ENCODE measurements at places on chromosomes 7 and 10.

GRCh38 chr10:5632446-5632845 lies 33.9 kb downstream of the ASB13 start:
- no peak for DNase-seq

DNA sequence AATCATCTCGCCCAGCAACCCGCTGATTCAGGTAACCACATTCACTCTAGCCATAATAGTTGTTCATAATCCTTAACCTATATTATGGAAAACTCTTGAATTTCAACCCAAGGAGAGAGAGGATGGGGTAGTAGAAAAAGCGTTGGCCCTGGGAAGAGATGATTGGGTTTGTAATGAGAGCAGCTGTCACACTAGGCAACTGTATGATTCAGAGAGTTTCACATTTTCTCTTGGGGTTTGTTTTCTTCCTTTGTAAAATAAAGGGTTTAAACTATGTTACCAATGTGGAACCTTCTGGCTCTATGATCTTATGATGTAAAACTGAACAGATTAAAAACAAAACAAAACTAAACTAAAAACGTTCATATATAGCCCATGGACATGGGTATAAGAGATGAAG lies 705.2 kb upstream of the IGFBP3 start:
- no peak for DNase-seq

GRCh38 chr10:93481637-93482144 lies 443 bp downstream of the MYOF start:
- no peak for DNase-seq

DNA sequence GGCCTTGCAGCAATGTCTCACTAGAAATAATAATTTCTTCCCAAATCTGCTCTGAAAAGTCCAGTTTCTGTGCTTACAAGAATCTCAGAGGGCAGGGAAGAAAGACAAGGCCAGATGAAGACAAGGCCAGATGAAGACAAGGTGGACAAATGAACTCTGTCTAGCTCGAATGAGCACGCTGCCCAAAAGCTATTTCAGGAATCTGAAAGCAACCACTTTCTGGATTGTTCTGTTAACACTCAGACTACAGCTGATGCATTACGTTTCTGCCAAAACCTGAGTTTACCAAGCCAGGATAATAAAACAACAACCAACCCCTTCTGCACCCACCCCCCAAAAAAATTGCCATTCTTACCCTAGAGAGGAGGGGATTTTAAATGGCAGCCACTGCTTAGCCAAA lies 1073.6 kb downstream of the SORCS3 start:
- DNase-seq = no peak

DNA sequence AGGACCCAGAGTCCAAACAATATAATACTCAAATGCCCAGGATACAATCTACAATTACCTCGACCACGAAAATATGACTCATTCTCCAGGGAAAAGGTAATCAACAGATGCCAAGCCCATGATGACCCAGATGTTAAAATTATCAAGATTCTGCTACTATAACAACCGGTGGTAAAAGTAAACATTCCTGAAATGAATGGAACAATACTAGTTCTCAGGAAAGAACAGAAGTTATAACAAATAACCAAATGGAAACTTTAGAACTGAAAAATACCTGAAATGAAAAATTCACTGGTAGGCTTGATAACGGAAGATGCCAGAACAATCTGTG lies 34.1 kb upstream of the GUSB start:
- no peak for DNase-seq

GRCh38 chr7:31061185-31061584 lies 9.1 kb downstream of the ADCYAP1R1 start:
- DNase-seq = no peak

GRCh38 chr10:62817766-62818425 lies 1.7 kb upstream of the EGR2 start:
- DNase-seq = peak; percentile 32

- DNase-seq = no peak
Observed at GRCh38 chr10:30215141-30215540, 133.9 kb downstream of the MTPAP start.

- DNase-seq = no peak
Observed at GRCh38 chr10:17684537-17684936, 40.6 kb downstream of the STAM start.

DNA sequence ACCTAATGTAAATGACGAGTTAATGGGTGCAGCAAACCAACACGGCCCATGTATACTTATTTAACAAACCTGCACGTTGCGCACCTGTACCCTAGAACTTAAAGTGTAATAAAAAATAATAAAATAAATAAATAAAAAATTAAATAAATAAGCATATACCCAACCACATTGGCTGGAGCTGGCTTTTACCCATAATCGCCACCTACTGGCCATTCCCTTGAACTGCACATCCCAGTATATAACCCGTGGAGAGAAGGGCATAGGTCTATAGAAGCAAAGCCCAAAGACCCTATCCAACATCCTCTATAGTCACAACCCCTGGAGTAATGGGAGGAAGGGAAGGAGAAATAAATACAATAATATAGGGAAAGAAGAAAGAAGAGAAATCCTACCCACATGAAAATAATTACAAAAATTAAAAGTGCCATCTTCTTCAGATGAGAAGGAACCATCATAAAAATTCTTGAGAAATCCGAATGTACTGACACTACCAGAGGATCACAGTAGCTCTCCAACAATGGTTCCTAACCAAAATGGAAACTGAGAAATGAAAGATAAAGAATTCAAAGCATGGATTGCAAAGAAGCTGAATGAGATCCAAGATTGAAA lies 65.6 kb downstream of the TWIST1 start:
- no peak for DNase-seq

- DNase-seq = no peak
Observed at GRCh38 chr10:43210556-43210955, 56.3 kb downstream of the RASGEF1A start.

- DNase-seq = no peak
Observed at GRCh38 chr10:47176206-47176902, 123.6 kb upstream of the GDF10 start.

DNA sequence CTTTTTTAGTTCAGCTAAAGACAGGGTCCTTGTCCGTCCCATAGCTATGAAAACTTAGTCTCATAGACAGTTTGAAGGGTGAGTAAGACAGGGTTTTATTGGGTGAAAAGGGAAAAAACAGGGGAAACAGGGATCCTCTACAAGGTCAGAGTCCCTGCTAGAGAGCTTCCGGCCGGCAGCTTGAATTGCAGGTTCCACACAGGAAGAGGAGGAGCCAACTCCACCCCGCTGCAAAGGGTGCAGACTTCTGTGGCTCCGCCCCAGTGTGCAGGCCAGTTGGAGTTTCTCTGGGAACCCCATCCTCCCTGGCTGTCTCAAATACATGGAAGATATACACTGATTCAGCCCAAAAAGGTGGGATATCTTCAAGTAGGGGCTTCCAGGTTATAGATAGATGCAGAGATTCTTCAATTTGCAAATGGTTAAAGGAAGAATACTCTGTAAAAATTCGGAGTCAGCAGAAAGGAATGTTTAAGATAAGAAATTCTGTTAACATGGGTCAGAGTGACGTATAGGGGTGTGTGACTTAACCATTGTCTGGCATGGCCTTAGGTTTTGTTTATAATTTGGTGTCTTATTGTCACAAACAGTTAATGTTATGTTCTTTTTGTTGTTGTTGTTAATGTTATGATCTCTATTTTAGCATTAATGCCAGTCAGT lies 34.6 kb upstream of the HECW1 start:
- no peak for DNase-seq

GRCh38 chr10:85611093-85611740 lies 755.4 kb downstream of the GRID1 start:
- DNase-seq = no peak

- DNase-seq = no peak
Observed at GRCh38 chr7:11858026-11858425, 26.0 kb upstream of the THSD7A start.

- DNase-seq = no peak
Observed at GRCh38 chr10:13346283-13347042, 1.6 kb downstream of the SEPHS1 start.

- no peak for DNase-seq
Observed at GRCh38 chr7:151735851-151736402, 141.0 kb downstream of the PRKAG2 start.

GRCh38 chr10:130038611-130039109 lies 72.0 kb downstream of the C10orf143 start:
- DNase-seq = no peak

- DNase-seq = no peak
Observed at GRCh38 chr7:48286836-48287235, 115.6 kb downstream of the ABCA13 start.

- DNase-seq = no peak
Observed at GRCh38 chr7:392822-393221, 102.9 kb downstream of the FOXL3 start.

GRCh38 chr10:77622889-77623291 lies 14.7 kb downstream of the KCNMA1 start:
- DNase-seq = no peak

DNA sequence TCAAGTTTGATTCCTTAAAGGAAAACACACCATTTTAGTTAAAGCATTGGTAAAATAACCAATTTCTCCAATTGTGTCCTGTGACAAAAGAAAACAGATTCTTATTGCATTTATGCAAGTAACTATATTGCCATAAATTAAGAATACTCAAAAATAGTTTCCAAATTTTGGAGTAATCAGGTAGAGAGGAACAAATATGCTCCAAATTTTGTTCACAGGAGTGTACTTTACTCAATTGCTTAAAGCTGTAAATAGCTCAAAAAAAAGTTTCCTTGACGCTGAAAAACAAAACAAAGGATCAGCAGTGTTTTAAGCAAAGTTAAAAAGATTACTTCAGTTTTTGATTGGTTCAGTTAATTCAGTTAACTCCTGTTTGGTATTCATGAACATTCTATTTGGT lies 52.2 kb upstream of the INHBA start:
- DNase-seq = no peak

GRCh38 chr10:76017026-76017732 lies 585.8 kb downstream of the LRMDA start:
- no peak for DNase-seq

DNA sequence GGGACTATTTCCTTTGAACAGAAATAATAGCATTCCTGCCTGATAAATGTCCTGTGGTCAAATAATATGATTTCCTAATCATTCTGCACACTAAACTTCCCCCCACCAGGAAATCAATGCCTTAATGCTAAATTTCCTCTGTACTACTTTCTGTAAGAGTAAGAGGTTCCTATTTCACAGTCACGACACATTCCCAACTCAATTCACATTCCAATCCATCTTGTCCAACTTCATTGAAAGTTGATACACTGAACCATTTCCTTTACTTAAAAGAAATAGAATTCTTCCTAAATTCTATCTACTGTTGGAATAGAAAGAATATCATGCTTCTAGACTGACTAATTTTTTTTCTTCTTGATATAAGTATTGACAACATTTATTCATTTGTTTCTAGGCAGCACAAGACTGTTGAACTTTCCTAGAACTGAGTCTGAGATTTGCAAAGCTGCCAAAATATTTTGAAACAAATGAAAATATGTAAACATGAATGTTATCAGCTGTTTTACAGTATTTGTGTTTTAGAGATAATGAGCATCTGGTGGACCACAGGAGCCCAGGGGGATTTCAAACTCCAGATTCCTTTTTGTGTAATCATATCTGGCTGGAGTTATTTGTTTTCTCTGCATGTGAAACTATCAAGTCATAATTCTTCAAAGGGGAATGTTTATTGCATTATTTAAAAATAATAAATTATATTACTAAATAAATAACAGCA lies 121.5 kb downstream of the TPST1 start:
- DNase-seq = no peak

DNA sequence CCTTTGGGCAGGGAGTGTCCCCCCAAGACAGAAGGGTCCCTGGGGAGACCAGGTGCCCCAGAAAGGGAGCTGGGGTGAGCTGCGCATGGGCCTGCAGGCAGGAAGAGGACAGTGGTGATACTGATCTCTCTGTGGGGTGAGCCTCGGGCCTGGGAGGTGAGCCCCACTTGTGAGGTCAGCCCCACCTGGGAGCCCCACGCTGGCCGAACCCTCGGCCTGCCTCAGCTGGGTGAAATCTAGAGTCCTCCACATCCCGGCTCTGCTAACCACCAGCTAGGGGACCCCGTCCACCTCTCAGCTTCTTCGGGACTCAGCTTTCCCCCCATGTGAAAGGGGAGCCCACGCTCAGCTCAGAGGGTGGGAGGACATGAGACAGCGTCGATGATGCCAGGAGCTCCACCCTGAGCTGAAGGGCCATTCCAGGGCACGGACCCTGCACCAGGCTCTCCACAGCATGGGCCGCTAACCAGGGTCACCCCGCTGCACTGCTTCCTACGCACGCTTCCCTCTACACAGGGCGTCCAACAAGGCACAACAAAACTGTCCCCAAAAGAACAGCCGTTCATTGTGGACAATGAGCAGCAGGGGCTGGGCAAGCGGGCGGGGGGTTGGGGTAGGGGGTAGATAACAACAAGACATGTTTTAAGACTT lies 48.7 kb downstream of the CAMK2B start:
- no peak for DNase-seq

GRCh38 chr7:47496056-47496665 lies 85.8 kb downstream of the TNS3 start:
- no peak for DNase-seq

GRCh38 chr10:89478085-89478738 lies 57.2 kb downstream of the SLC16A12 start:
- no peak for DNase-seq

- no peak for DNase-seq
Observed at GRCh38 chr7:39910108-39910869, 39.8 kb upstream of the CDK13 start.

GRCh38 chr7:154546946-154547587 lies 455.9 kb downstream of the PAXIP1 start:
- DNase-seq = no peak

DNA sequence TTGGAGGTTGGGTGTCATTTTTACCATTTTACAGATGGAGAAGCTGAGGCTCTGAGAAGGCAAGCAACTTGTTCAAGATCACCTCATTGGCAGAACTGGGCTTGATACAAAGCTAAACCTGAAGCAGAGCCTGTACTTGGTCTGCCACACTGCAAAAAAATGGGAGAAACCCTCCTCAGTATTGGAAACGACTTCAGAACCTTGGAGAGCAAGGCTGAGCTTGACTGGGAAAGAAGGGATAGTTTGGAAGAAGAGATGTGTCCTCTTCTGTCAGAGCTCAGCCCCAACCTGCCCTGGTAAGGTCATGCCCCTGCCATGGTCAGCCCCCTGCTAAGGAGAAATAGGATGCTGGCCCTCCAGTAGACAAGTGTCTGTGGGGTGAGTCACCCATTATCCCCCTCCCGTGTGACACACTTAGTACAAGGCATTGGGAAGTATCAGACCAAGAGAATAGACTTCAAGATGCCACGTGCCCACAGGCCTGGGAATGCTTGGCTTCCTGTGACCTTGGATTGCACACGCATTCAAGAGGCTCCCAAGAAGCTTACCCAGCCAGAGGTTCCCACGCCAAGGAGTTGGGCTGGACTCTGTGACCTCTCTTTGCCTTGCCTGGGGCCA lies 56.2 kb upstream of the SMNDC1 start:
- no peak for DNase-seq

DNA sequence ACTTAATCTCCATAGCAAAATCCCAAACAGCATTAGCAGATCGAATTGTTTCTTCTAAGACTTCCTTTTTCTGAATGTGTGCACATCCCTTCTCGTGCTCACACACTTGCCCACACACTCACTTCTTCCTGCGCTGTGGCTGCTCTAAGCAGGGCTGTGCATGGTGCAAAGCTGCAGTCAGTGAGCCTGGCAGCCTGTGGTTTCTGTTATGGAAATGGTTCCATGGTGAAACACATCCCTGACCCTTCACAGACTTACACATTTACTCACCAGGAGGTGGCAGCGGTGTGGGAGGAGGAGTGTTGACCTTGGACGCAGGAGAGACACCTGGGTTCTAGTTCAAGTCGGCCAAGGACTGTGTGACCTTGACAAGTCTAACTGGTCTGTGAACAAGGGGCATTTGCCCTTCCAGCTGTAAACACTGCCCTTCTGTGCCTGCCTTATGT lies 24.9 kb downstream of the MTURN start:
- DNase-seq = no peak

GRCh38 chr10:74156919-74157289 lies 5.9 kb downstream of the ADK start:
- no peak for DNase-seq

Data from stimulated activated CD8-positive, alpha-beta memory T cell treated with anti-CD3 and anti-CD28 coated beads, Interleukin-7, amount 100 ng/mL, for 1 hour (primary cell).